A549 (cell line): ENCODE measurements at places on chromosomes 3 and 15. TPM values are rescaled to one million over a fixed set of nuclear protein-coding genes. Genes with fewer than 3 reads are reported as not detected.

GRCh38 chr3:187773233-187774184, 28.2 kb upstream of the BCL6 start:
- DNase-seq, result no peak

- peak; percentile 92 for DNase-seq
Observed at GRCh38 chr3:177358091-177358976, 161.1 kb upstream of the TBL1XR1 start.

- DNase-seq, result no peak
Observed at GRCh38 chr3:28906561-28907310, 374.1 kb upstream of the RBMS3 start.

DNA sequence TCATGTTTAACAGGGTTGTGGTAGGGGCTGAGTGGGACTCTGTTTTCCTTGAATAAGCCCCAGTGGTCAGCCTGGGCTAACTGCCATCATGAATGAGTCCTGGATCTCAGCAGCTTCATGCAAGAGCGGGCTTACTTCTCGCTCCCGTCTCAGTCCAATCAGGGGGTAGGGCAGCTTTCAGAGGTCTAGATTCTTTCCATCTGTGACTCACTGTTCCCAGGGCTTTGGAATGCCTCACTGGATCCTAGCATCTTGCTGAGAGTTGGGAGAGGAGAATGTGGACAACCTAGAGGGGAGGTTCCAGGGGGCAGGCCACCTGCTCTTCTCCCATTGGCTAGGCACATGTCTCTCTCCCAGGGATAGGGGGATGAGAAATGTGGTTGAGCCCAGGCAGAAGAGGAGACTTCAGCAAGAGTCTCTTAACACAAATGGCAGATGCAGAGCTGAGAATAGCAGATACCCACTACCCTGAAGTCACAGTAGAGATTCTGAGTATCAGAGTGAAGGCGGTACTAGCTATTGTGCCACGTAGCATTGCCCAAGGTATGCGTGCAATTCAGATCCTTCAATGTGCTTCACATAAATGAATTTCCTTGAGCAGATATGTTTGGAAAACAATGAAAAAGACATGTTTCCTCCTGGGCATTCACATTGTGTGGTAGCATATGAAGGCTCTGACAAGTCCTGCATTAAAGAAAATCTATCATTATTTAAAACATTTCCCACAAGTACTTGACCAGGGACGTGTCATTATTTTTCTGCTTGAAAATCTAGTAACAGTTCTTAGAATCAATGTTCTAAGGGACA, 257.7 kb upstream of the PROK2 start:
- DNase-seq, result no peak

DNA sequence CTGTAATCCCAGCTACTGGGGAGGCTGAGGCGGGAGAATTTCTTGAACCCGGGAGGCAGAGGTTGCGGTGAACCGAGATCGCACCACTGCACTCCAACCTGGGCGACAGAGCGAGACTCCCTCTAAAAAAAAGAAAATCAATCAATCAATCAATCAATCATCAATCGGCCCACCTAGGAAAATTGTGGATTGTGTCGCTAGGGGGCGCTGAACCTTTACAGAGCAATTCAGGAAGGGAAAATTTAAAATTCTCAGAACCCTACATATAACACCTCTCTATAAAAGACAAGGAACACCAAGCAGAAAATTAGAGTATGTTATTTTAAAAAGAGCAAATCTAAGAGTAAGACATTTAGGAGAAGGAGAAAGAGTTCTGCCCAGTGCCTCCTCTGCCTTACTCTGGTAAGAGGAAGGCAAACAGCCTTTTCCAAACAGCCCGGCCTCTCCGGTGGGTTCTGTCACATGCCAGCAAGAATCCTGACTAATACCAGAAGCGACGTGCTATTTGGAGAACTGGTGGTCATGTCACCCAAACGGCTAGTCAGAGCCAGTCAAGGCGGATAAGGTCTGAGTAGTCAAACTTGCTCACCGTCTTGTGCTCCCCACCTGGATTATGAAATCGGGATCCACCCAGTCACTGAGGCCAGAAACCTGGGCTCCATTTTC, 22.3 kb upstream of the SMCO1 start:
- DNase-seq, result no peak

- no peak for DNase-seq
Observed at GRCh38 chr3:193777524-193777923, 184.5 kb downstream of the OPA1 start.

DNA sequence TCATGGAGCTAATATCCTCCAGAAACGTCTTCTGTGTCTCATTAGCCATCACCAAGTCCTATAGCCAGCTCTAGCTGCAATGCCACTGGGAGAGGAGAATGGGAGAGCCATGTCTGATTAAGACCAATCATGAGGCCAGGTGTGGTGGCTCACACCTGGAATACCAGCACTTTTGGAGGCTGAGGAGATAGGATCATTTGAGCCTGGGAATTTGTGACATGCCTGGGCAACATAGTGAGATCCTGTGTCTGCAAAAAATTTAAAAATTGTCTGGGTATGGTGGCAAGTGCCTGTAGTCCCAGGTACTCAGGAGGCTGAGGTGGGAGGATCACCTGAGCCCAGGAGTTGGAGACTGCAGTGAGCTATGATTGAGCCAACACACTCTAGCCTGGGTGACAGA, 13.1 kb downstream of the MGLL start:
- no peak for DNase-seq

GRCh38 chr15:26883466-26883865, 16.6 kb downstream of the GABRA5 start:
- no peak for DNase-seq

DNA sequence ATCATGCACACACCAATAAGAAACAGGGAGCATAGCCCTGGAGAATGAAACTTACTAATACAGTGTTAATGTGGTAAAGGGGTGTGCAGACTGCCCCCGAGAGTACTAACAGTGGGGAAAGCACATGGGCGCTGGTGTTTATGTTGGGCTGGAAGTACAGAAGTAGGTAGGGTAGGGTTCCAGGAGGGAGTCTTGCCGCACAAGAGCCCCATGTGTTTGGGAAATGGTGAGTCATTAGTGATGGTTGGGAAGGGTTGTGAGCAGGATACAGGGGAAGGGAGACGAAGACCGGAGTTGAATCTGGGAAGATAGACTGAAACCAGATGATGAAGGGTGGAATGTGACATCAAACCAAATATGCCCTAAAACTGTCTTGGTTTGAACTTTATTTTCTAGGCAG, 117.1 kb downstream of the THSD4 start:
- DNase-seq, result no peak

DNA sequence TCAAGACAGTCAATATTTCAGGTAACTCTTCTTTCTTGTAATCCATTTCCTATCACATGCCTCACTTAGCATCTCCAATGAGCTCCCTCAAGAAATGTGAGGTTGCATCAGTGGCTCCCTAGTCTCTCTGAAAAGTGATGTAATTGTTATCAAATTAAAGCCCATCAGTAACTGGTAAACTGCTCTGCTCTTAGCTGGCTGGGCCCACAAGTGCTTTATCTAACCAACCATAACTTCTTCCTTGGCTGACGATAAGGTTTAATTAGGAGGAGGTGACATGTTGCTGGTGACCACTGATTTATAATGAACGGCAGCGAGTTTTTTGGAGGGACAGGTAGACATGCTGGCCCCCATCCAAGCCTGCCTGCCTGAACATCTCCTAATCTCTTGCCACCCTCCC, 79.6 kb downstream of the RTP4 start:
- no peak for DNase-seq

DNA sequence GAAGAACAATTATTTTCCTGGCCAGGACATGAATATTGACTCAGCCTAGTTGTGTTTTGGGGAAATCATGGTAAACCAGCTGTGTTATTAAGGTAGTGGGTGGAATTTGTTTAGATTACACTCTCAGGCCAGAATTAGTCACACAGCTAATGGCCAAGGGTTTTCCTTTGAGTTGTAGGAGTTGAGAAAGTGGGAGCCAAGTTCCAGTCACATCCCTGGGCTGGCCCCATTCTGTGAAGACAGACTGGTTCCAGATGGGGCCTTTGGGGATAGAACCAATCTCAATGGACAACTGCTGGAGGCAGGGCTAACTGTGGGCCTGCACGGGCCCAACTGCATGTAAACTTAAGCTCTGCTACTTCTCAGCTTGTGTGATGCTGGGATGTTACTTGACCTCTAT, 1.4 kb upstream of the RASL12 start:
- no peak for DNase-seq

DNA sequence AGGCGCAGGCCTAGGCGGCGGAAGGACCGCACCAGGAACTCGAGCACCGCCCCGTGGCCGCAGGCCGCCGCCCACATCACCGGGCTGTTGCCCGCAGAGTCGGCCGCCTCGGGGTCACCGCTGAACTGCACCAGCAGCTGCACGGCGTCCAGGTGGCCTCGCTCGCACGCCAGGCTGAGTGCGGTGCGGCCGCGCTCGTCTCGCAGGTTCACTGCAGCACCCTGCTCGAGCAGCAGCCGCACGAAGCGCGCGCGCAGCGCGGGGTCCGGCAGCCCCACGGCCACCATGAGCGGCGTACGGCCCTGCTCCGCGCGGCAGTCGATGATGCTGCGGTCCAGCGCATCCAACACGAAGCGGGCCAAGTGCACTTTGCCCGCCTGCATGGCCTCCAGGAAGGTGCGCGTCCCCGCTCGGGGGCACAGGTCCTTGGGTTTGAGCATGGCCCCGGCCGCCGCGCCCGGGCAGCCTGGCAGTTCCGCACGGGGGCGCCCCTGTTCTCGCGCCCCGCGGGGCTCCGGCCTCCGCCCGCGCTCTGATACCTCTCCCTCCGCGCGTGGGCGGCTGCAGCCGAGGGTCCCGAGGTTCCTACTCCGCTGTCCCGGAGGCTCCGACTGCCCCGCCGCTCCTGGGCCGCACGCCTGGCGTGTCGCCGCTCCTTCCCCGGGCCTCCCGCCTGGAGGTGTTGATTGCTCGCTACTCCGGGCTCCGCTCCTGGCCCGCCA, 556 bp downstream of the ANKRD63 start:
- DNase-seq, result peak; percentile 64

GRCh38 chr3:188326968-188327367, 173.0 kb downstream of the LPP start:
- DNase-seq, result no peak

Gene POPDC2
- 0.17 to 0.74 TPM (median 0.54 TPM) in 3 replicates for polyA plus RNA-seq
